Endothelial cell of coronary artery (primary cell): ENCODE measurements at places on chromosomes 16 and 17. TPM values are rescaled to one million over a fixed set of nuclear protein-coding genes. Genes with fewer than 3 reads are reported as not detected.

Gene MPRIP
- 95.6 and 137 TPM in 2 replicates for total RNA-seq

Gene CNTNAP1
- 17.1 and 23.8 TPM in 2 replicates for total RNA-seq

Gene BCL7C
- 19.8 and 26.7 TPM in 2 replicates for total RNA-seq

Gene KRTAP3-1
- not detected in 2 replicates for total RNA-seq

Gene ARL5C
- not detected in 2 replicates for total RNA-seq

Gene MFSD11
- 19.0 and 22.8 TPM in 2 replicates for total RNA-seq

Gene NACA2
- not detected in 2 replicates for total RNA-seq

Gene OR2C1
- total RNA-seq, result not detected in 2 replicates

Gene CPNE7
- total RNA-seq, result 16.1 and 17.6 TPM in 2 replicates

Gene FA2H
- total RNA-seq, result not detected in 2 replicates

Gene TBX4
- not detected in 2 replicates for total RNA-seq

Gene RNF43
- total RNA-seq, result under 0.01 TPM in 1 of 2 replicates, not detected in the other

Gene GP1BA
- not detected in 2 replicates for total RNA-seq

Gene KRTAP17-1
- not detected in 2 replicates for total RNA-seq

Gene FAM117A
- total RNA-seq, result 2.6 and 4.2 TPM in 2 replicates

Gene ASGR1
- total RNA-seq, result 9.2 TPM in 2 replicates

Gene LRRC37A
- 1.1 and 1.8 TPM in 2 replicates for total RNA-seq

Gene KNOP1
- 18.9 and 19.2 TPM in 2 replicates for total RNA-seq

Gene OR1F1
- total RNA-seq, result 0.18 TPM in 1 of 2 replicates, not detected in the other

Gene ALOX15
- total RNA-seq, result not detected in 2 replicates

Gene CCL14
- total RNA-seq, result 6.1 and 7.1 TPM in 2 replicates

Gene MYH1
- not detected in 2 replicates for total RNA-seq

Gene WFIKKN2
- total RNA-seq, result not detected in 2 replicates

Gene PAQR4
- 7.1 and 12.1 TPM in 2 replicates for total RNA-seq

Gene OR3A3
- not detected in 2 replicates for total RNA-seq

Gene SMTNL2
- total RNA-seq, result under 0.01 TPM in 1 of 2 replicates, not detected in the other

Gene KRT39
- not detected in 2 replicates for total RNA-seq

Gene KRT26
- total RNA-seq, result not detected in 2 replicates

Gene GAST
- not detected in 2 replicates for total RNA-seq

Gene DLG4
- total RNA-seq, result 10.3 and 23.2 TPM in 2 replicates

Gene ELMO3
- 0.72 and 1.2 TPM in 2 replicates for total RNA-seq

Gene USP43
- 0.09 and 0.18 TPM in 2 replicates for total RNA-seq

Gene CES1
- 0.09 TPM in 1 of 2 replicates, not detected in the other for total RNA-seq

Gene SDR42E1
- 0.36 and 0.66 TPM in 2 replicates for total RNA-seq

Gene RBFOX1
- not detected in 2 replicates for total RNA-seq

Gene CCL4
- total RNA-seq, result not detected in 2 replicates

Gene NPIPA7
- 0.09 and 1.2 TPM in 2 replicates for total RNA-seq

Gene USH1G
- not detected in 2 replicates for total RNA-seq

Gene CCL13
- not detected in 2 replicates for total RNA-seq

Gene CD300E
- not detected in 2 replicates for total RNA-seq
